ENCODE measurements at places on chromosomes 3 and 15.

GRCh38 chr15:48888191-48888590 is 10.3 kb downstream of the EID1 start:
- no peak for DNase-seq

DNA sequence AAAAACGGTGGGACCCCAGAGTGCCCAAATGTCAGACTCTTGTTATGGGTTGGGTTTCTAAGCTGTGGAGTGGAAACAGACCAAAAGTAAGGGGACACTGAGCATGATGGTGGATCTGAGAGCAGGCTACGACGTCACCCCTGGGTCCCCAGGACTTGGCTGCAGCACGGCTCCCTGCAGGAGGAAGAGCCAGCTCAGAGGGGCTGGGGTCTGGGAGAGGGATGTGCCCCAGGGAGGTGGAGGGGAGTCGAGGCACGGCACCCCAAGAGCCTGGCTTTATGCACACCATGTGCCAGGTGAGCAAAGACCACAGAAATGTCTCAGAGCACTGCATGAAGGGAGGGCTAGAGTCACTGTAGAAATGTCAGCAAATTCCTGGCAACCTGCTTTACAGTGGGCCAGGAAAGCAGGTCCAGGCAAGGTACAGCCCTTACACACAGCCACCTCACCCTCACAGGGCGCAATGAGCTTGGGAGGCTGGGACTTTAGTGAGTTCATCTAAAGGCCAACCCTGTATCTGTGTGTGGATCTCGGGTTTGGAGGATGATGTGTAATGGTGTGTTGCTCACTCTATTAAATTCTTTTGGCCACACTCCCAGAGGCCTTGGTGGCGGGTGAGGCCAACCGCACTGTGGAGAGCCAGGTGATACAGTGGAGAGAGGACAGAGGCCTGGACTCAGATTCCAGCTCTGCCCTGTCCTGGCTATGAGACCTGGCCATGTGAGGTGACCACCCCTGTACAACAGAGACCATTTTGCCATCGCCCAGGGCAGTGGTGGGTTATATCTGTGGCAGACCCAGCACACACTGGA is 14.1 kb downstream of the CTSH start:
- DNase-seq: no peak

- DNase-seq: no peak
Observed at GRCh38 chr3:71107926-71108325, 475.6 kb downstream of the FOXP1 start.

DNA sequence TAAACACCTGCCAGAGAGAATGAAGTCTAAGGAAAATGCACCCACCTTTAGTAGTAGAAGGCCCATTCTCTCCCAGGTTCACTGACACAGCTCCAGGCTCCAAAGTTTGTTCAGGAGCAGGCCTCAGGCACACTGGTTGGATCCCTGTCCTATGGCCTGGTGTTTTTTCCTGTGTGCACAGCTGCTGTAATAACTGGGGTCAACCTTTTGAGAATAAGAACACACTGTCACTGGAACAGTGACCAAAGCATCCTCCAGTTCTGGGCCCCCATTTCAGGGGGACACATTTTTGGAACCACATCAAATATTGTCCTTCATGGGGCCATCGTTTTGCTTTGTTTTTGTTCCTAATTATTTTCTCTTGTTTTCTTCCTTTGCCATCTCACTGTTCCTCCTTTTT is 95.8 kb downstream of the ARNT2 start:
- DNase-seq: no peak

GRCh38 chr3:194061421-194062030 is 74.4 kb upstream of the HES1 start:
- DNase-seq: no peak

DNA sequence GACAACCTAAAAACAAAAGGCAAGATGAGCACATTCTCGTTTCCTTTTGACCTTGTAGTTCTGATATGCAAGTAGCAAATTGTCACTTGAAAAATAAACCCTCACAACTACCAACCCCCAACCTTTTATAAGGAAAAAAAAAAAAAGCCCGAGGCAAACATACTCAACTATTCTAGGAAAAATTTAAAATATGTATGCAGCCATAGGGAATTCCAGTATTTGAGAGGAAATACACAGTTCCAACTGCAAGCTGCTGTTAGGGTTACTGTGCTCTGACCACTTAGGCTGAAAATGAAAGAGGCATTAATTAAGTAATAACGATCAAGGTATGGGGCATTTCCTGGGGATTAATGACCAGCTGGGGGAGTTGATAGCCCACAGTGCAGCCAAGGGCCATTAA is 281.9 kb upstream of the DPH6 start:
- DNase-seq: no peak

GRCh38 chr3:28022916-28023315 is 218.5 kb upstream of the CMC1 start:
- no peak for DNase-seq

- no peak for DNase-seq
Observed at GRCh38 chr3:27378331-27378730, 9.1 kb upstream of the NEK10 start.

GRCh38 chr15:35603856-35604255 is 57.9 kb upstream of the DPH6 start:
- no peak for DNase-seq

- no peak for DNase-seq
Observed at GRCh38 chr15:36914960-36915808, 185.2 kb downstream of the MEIS2 start.

DNA sequence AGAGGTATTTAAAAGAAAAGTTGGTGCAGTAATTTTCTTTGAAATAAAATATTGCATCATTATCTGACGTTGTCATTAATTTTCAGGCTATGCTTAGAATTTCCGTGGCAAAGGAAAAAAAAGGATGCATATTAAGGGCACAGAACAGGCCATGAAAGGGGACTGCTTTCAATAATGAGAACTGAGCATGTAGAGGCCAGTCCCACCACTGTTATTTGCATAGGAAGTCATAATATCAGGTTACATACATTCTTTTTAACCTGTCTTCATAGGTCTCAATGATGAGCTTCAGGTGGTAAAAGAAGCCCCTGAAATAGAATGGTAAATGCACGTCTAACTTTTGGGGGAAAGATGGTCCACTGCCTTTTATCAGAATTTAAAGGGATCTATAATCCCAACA is 272.1 kb upstream of the ALCAM start:
- DNase-seq: no peak

- no peak for DNase-seq
Observed at GRCh38 chr15:56964182-56964581, 45.7 kb downstream of the TCF12 start.

- DNase-seq: no peak
Observed at GRCh38 chr3:83226751-83227150, 1465.3 kb upstream of the GBE1 start.

- DNase-seq: no peak
Observed at GRCh38 chr3:42712688-42713372, 10.2 kb upstream of the HHATL start.

- DNase-seq: no peak
Observed at GRCh38 chr3:30448450-30449289, 157.7 kb upstream of the TGFBR2 start.

DNA sequence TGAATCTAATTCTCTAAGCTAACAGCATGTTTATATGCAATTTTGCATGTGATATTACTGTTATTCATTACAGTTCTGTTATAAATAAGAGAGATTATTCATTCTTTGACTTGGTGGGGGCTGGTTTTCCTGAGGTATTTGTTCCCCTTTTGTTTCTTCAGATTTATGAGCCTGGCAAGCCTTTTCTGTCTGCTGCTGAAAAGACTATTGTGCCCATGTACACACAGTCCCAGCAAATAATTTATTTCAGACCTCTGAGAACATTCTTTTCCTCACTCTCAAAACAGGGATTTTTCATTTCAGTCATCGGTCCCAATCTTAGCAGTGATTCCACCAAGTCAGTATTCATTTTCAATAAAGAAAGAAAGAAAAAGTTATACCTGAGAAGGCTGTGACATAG is 716.8 kb downstream of the NSUN3 start:
- no peak for DNase-seq

GRCh38 chr15:47674586-47675232 is 42.6 kb upstream of the SEMA6D start:
- DNase-seq: no peak

GRCh38 chr15:34335176-34336032 is 2.2 kb downstream of the SLC12A6 start:
- no peak for DNase-seq

DNA sequence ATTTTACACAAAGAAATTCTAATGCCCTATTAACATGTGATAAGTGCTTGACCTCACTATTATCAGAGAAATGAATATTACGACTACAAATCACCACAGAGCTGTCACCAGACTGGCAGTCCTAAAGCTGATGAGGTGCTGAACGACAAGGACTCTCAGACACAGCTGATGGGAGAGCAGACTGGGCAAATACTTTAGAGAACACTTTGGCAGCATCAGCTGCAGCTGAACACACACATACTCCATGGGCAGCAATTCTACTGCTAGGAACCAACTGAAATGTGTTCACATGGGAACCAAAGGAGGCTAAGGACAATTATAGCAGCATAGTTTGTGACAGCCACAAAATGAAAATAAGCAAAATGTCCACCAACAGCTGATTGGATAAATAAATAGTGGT is 45.5 kb downstream of the SUSD5 start:
- no peak for DNase-seq

GRCh38 chr3:102229062-102229655 is 205.7 kb upstream of the ZPLD1 start:
- DNase-seq: peak; percentile 62

- DNase-seq: no peak
Observed at GRCh38 chr3:27219127-27219845, 149.9 kb downstream of the NEK10 start.

DNA sequence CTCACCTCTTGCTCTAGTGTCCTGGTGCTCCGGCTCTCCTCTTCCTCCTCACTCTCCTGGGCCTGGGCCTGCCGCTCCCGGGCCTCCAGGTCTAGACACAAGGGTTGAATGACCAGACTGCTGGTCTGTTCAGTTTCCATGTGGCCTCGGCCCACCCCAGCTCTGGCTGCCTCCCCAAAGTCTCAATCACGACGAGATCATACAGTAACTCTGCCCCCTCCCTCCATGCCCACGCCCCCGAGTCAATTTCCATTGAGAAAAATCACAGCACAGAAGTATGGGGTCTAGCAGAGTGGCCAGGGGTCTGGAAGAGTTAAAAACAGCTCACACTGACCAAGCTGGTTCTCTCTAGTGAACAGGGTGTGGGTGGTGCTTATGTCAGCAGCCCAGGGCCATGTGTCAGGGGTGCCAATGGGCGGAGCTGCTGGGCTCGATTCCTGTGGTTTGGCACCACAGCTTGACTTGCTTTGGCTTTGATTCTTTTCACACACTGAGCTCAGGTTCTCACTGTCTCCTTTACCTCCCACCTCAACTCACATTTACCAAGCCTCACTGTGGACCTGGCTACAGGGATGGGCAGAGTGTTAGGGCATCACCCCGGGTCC is 6.9 kb downstream of the C15orf62 start:
- DNase-seq: no peak

GRCh38 chr3:35931867-35932266 is 292.5 kb downstream of the ARPP21 start:
- no peak for DNase-seq

Measured in stimulated activated CD4-positive, alpha-beta T cell treated with anti-CD3 and anti-CD28 coated beads, Interleukin-1b, Interleukin-23, amount 100 ng/mL, for 24 hours (primary cell).